ENCODE measurements at places on chromosomes 16 and 17.

GRCh38 chr17:50676065-50676975 lies 31.4 kb downstream of the ANKRD40 start:
- no peak for DNase-seq

DNA sequence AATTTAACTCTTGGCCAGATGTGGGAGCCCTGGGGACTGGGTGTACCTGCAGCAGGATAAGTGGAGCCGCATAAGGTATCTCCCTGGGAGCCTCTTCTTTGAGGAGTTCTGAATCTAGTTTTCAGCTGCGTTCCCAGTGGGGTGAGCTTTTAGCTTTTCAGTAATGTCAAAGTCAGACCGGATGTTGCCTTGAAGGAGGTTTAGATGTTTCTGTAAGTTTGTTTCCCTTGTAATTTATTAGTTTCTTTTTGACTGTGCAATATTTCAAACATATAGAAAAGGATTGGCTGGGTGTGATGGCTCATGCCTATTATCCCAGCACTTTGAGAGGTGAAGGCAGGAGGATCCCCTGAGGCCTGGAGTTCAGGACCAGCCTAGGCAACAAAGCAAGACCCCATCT lies 98.6 kb upstream of the EEF2KMT start:
- DNase-seq, result no peak

DNA sequence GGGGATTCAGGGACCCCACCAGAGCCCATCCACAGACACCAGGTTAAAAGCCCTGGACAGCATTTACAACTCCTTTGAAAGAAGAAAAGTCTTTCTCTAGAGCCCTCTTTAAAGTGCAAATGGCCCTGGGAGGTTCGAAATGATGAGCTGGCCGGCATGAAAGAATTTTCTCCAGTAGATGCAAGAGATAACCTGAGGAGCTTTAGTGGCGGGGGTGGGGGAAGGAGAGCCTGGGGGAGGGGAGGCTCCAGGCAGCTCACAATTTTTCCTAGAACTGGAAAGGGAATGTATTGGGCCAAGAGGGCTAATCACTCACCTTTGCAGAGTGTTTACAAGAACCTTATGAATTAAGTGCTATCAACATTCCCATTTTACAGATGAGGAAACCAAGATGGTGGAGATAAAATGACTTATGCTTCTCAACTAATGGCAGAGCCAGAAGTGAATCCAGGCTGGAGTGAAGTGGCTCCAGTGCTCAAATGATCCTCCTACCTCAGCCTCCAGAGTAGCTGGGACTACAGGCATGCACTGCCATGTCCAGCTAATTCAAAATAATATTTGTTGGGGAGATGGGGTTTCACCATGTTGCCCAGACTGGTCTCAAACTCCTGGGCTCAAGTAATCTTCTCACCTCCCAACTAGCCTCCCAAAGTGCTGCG lies 4.2 kb upstream of the CDH1 start:
- no peak for DNase-seq

- DNase-seq, result no peak
Measured at GRCh38 chr17:28702026-28702751, 9.5 kb downstream of the PROCA1 start.

- no peak for DNase-seq
Measured at GRCh38 chr17:80819422-80820164, 172.0 kb upstream of the CHMP6 start.

- no peak for DNase-seq
Measured at GRCh38 chr17:50239937-50240336, 34.3 kb upstream of the TMEM92 start.

DNA sequence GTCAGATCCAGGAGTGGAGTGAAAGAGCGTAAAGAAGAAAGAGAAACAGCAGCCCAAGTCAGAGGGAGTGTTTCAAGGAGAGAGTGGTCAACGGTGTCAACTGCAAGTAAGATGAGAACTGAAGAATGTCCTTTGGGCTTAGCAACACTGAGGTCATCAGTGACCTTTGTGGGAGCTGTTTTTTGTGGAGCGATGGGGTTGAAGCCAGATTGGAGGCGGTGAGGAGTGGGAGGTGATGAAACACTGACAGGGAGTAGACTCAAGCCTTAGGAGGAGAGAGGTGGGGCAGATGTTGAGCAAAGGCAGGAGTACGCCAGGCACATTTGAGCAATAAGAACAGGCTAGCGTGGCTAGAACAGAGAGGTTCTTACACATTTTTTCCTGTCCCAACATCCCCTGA lies 103.7 kb upstream of the GNAO1 start:
- DNase-seq, result no peak

DNA sequence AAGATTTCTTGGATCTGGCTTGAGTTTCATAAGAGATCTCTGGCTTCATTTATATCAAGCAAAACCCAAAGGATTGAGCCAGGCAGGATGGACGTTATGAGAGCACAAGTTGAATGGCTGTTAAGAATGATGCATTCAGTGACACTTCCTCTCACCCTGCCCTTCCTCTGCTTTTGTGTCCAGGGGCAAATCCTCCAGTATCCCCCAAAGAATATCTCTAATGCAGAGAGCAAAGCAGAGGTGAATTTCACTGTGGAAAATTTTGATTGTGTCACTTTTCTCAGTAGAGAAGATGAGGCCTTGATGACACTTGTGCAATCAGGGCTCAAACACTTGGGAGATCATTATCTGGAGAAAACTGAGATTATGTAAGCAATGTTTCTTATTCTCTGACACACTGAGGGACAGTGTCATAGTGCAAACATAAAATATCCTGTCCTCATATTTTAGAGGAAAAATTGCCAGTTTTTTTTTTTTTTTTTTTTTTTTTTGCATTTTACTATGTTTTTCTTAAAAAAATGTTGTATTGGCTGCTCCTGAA lies 25.3 kb downstream of the MARCHF10 start:
- DNase-seq, result no peak

DNA sequence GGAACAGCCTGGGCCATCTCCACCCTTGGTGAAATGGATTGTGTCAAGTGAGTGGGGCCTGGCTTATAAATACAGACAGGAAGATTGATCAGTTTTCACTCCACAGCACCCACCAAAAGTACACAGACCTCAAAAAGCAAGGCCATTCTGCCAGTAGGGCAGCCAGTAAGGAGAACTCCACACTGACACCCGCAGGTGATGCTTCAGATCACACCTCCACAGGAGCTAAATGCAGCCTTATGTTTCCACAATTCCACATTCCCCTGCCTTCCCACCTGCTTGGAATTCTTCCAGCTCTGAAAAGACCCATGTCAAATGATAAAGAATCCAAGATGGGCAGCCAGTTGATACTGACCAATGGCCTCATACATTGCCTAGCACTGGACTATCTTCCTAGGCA lies 191.1 kb downstream of the ZFHX3 start:
- DNase-seq, result no peak

DNA sequence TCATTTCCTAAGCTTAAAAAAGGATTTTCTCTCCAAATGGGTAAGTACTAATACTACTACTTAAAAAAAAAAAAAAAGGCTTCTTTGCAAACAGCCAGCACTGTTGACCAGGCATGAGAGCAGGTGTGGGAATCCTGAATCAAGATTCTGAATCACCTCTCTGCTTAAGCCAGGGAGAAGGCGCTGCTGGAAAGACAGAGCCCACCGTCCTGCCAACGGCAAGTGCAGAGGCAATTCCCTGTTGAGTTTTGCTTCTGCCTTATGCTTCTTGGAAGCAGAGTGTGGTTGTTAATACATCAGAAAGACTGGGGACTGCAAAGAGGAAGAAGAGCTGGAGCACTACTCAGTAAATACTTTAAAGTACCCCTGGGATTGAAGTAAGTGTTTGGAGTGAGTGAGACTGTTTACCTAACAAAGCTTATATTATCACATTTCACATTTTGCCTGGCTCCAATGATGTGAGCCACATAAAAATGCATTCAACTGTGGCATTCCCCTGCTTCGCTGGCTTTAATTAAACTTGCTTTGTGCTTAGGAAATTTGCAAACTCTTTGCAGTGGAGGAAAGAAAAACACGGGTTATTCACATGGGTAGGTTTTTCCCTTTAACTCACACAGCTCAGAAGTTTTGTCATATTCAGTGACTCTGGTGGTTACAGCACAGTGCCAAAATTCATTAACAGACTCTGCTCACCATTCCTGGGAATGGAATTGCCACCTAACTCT lies 86.0 kb upstream of the KIF2B start:
- no peak for DNase-seq

DNA sequence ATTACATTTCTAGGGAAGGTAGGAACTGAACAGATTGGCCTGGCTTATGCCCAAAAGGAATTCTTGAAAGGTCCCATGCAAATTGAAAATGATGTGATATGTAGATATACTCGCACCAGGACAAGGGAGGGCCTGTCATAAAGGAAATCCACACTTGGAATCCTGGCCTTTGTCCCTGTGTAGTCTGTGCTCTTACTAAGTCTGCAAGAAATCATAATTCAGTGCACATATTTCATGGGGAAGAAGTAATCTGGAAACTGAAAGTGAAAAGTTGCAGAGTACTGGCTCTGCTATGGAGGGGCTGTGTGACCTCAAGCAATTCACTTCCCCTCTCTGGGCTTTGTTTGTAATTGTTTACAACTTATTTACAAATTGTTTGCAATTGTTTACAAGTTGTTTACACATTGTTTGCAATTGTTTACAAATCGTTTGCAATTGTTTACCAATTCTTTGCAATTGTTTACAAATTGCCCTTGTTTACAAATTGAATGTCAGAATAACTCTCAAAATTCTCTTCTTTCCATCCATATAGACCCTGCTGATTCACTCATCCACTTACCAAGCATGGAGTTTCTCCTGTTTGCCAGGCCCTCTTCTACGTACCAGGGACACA lies 12.9 kb downstream of the SCNN1G start:
- DNase-seq, result no peak

GRCh38 chr17:29625037-29625750 lies 2.5 kb upstream of the CORO6 start:
- no peak for DNase-seq

DNA sequence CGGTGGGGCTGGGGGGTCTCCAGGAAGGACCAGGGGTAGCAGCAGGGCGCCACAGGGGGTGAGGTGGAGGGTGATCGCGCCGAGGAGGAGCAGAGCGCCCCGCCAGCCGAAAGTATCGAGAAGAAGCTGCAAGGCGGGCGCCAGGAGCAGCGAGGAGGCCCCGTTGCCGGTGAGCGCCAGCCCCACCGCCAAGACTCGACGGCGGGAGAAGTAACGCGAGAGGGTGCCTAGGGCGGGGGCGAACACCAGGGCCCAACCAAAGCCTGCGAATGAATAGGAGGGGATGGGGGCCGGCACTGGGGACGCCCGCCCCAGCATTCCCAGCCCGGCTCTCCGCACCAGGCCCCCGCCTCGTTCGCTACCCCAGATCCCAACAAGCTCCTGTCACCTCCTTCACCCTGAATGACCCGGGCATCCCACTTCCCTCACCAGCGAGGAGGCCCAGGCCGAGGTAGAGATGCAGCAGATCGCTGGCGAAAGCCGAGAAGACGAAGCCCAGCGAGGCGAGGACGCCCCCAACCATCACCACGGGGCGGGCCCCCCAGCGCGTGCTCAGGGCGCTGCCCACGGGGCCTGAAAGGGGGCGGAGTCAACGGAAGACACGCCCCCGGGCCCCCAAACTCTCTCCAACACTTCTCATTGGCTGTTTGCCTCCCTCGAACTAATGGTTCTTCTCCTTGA lies 1.3 kb downstream of the SLC16A11 start:
- no peak for DNase-seq

- no peak for DNase-seq
Measured at GRCh38 chr16:57025941-57026777, 36.8 kb downstream of the NLRC5 start.

DNA sequence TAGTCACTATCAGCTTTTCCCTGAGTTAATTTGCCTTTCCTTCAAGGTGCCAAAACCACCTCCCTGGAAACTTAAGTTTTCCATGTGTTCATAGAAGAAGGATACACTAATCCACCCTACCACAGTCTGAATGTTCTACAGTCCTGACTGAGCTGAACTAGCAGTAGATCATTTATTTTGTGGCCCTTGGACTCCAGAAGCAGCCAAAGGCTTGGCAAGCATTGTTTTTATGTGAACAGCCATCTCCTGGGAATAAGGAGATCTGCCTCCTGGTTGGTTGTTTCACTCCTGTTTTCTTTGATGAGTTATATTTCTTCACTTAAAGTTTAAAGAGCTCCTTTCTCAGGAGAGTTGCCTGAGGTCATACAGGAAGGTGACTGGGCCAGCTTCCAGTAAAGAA lies 634.6 kb upstream of the SOX9 start:
- no peak for DNase-seq

GRCh38 chr17:4450710-4451316 lies 17.1 kb downstream of the SPNS3 start:
- no peak for DNase-seq

GRCh38 chr17:64343071-64343774 lies 47.4 kb downstream of the PECAM1 start:
- no peak for DNase-seq

DNA sequence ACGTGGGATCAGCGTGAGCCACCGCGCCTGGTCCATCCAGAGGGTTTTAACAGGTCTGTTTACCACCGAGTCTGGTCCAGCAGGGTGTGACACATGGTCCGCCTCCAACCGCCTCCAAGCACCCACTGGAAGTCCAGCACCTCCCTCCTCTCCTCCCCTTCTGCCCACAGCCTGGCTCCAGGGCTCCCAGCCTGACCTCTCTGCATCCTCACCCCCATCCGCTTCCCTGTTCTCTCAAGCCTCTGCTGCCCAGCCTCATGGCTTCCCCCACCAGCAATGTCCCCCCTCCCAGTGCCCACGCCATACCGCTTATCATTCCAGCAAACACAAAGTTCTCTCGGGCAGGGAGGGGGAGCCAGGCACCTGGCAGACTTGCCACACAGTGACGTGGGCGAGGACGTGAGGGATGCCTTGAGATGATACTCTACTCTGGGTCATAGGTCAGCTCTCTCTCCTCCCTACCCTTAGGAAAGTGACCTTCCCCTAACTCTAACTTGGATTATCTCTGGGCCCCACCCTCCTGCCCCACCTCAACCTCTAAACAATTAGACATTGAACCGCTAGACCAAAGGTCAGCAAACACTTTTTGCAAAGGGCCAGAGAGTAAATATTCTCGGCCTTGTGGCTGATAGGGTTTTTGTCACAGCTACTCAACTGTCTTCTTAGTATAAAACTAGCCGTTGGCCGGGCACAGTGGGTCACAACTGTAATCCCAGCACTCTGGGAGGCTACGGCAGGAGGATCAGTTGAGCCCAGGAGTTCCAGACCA lies 23.1 kb downstream of the CDC42EP4 start:
- no peak for DNase-seq

GRCh38 chr17:36095992-36096391 lies 6.0 kb upstream of the CCL3 start:
- DNase-seq, result no peak

All from GOT3 (cell line).